Activated CD4-positive, alpha-beta T cell treated with anti-CD3 and anti-CD28 coated beads for 48 hours (primary cell): ENCODE measurements at places on chromosomes 12 and 14.

DNA sequence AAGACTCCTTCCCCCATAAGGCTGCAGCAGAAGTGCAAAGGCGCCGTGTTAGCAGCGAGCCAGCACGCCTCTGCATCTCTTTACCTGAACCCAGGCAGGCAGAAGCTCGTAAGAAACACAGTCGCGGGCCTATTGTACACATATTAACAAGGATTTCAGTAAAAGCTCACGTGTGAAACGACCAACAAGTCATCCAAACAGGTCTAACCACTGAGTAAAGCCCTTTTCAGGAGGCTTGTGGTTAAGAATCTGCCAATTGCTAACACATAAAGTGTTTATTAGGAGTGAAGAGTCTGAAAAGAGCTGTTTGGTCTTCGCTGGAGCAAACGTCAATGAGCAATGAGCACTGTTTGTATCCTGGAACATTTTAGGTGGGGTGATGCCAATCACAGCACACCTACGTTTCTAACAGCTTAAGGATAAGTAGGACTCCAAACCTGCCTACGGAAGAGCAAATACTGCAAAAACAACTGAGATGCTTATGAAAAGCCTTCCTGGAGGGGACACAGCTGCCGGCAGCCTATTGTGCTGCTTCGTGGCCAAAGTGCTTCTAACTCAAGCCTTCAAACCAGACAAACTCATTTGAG is 43.1 kb downstream of the PRKAB1 start:
- DNase-seq = no peak

DNA sequence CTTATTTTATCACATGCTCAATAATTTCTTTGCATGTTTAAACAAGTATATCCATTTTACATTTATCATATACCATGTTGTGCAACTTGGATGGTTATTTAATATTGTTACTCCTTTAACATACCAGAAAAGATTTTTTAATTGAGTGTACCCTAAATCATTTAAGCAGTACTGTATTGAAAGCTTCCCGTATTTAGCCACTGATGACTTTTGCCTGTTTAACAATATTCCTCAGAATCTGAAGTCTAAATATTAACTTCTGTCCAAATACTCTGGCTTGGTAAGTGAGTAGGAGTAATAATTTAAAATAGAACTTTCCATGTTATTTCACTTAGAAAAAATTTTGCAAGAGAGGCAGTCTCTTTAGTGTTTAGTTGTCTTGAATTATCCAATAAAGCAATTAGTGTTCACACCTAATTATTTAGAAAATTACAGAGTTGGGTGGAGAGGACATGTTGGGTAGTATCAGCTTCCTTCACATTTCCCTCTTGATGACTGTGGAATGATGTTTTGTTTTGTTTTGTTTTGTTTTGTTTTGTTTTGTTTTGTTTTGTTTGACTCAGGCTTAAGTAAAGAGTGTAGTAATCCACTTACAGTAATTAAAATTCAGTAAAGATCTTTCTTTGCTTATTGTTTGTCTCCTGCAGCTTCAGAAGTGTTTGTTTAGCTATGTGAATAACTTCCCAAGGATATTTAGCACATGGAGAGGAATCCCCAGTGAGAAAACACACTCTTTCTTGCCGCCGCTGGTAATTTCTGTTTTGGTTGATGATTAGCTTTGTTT is 59.5 kb downstream of the DAAM1 start:
- DNase-seq = no peak

- DNase-seq = no peak
Observed at GRCh38 chr14:92704036-92704804, 44.2 kb downstream of the LGMN start.

DNA sequence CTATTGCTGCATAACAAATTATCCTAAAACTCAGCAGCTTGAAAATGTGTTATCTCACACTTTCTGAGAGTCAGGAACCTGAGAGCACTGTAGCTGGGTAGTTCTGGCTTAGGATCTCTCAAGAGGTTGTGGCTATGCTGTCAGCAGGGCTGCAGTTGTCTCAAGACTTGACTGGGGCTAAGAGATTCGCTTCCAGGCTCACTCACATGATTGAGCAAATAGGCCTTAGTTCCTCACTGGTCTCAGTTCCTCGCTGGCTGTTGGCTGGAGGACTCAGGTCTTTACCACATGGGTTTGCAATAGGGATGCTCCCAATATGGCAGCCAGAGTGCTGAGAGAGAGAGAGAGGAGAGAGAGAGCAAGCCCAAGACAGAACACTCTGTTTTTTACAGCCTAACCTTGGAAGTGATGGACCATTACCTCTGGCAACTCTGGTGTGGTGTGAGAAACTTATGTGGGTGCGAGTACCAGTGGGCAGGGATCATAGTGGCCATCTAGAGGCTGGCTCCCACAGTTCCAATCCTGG is 15.9 kb upstream of the DHRS2 start:
- DNase-seq = no peak

- no peak for DNase-seq
Observed at GRCh38 chr12:53343969-53344368, 7.8 kb upstream of the SP7 start.

DNA sequence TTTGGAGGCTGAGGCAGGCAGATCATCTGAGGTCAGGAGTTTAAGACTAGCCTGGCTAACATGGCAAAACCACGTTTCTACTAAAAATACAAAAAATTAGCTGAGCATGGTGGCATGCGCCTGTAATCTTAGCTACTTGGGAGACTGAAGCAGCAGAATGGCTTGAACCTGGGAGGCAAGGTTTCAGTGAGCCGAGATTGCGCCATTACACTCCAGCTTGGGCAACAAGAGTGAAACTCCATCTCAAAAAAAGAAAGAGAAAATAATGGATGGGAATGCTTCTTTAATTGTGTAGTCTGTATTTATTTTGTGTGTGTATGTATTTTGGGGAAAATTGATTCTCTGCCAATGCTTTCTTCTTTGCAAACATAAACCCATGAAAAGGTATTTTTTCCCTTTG is 32.5 kb downstream of the SRGAP1 start:
- DNase-seq = no peak
